Breast epithelium (tissue), 4 donors: ENCODE measurements at places on chromosomes 5 and 9.

DNA sequence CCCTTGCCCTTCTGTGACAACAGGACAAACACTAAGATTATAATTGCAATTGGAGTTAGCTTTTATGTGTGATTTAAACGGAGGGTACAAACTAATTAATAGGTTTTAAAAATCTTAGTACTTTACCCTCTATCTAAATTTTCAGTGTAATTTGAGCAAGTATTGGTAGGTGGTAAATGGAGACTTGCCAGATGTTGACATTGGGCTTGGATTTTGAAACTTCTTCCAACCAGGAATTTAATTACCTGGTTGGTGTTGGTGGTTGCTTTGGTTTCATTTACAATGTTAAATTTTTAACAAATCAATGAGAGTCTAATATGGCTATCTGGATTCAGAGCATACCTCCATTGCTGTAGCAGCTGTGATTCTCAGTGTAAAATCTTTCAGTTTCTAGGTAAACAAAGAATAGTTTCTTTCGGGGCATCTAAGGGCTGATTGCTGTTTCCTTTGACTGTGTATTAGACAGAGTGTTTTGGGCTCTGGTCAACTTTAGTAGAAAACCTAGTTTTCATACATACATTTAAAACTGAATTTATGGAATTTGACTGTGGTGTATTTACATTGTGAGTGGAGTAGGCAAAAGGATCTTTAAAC is 1.9 kb downstream of the DAPK1 start:
- DNase-seq: no peak
- H3K36me3 ChIP-seq: no peaks in the 10 kb centered on the region
- no peak overlapping the region for H3K27ac ChIP-seq
- H3K27me3 ChIP-seq: peaks cover 27% of the 10 kb centered on the region

GRCh38 chr5:757931-758697 is 26.4 kb downstream of the ZDHHC11B start:
- peak overlapping the region; percentile 23 for H3K27ac ChIP-seq
- no peak overlapping the region for H3K4me3 ChIP-seq
- H3K4me1 ChIP-seq: peaks cover 6% of the 10 kb centered on the region

- H3K36me3 ChIP-seq: no peaks in the 10 kb centered on the region
- peak overlapping the region; percentile 68 for H3K27ac ChIP-seq
- H3K4me3 ChIP-seq: no peak overlapping the region
These were observed 69.2 kb downstream of the ANGPTL2 start for GRCh38 chr9:127053057-127053821.

DNA sequence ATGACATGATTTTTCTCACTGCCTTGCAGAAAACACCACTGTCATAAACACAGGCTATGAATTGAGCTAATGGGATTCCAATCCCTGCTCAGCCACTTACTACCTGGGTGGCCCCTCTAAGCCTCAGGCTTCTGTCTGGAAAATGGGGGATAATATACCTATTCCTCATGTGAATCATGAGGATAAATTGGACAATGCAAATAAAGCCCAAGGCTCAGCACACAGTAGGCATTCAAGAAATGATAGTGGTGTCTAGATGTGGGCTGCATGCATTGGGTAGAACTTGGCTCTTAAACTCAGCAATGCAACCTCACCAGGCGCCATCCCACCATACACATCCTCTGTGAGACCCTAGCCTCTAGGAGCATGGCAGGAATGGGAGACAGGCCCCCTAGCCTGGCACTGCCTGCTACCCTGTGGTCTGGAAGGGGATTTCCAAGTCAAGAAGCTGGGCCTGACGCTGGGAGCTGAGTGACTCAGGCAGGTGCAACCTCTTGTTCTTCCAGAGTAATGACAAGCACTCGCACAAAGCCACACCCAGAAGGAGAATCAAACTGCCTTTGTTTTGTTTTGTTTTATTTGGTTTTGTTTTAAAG is 2.3 kb upstream of the TNIP1 start:
- peak overlapping the region; percentile 99 for H3K27ac ChIP-seq
- no peaks in the 10 kb centered on the region for H3K36me3 ChIP-seq
- H3K4me1 ChIP-seq: peaks cover 30% of the 10 kb centered on the region
- H3K27me3 ChIP-seq: no peaks in the 10 kb centered on the region

DNA sequence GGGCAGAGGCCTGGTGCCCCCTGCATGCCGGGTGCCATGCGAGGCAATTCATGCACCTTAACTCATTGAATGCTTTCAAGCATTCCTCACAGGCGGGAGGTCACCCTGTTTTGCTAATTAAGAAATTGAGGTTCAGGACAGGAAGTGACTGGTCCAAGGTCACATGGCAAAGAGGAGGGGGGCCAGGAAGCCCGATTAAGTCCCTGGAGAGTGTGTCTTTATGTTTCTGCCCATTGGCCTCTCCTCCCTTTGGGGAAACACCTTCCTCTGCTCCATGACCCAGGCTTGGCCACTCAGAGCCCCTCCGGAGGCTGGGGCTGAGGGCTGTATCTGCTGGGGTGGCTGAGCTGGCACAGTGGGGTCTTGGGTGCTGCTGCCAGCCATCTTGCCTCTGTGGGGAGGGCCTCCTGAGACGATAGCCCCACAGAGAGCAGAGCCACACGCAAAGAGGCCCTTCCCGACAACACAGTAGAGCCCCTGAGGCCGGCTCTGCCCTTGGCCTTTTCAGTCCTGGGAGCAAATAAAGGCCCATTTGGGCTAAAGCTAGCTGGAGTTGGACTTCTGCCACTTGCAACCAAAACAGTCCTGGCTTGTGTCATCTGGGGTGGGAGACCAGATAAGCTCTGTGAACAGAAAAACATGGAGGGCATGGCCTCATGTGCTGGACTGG is 90.8 kb upstream of the NEURL1B start:
- no peaks in the 10 kb centered on the region for H3K36me3 ChIP-seq
- H3K27me3 ChIP-seq: no peaks in the 10 kb centered on the region
- H3K4me1 ChIP-seq: no peaks in the 10 kb centered on the region
- DNase-seq: no peak
- H3K4me3 ChIP-seq: no peak overlapping the region

- no peak overlapping the region for H3K4me3 ChIP-seq
- no peaks in the 10 kb centered on the region for H3K36me3 ChIP-seq
- H3K27ac ChIP-seq: no peak overlapping the region
- H3K27me3 ChIP-seq: no peaks in the 10 kb centered on the region
- no peak for DNase-seq
These were observed 13.6 kb downstream of the NAIF1 start for GRCh38 chr9:128053560-128053959.

DNA sequence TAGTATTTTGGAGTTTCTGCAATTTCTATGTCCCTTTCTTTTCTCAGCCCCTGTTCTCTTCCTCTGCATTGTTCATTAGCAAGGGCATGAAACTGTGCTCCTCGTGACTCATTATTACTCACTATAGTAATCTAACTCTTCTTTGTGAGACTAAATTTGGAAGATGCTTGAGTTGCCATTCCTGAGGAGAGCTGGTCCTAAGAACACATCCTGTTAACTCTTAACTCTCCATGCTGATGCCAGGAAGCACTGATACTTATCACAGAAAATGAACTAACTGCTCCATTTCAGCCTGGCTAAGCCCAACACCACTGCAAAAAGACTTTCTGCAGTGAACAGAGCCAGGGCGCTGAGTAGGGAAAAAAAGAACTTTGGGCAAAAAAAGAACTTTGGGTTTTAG is 10.6 kb upstream of the CSNK1A1 start:
- no peaks in the 10 kb centered on the region for H3K27me3 ChIP-seq
- no peaks in the 10 kb centered on the region for H3K36me3 ChIP-seq
- peak overlapping the region; percentile 81 for H3K27ac ChIP-seq
- H3K4me1 ChIP-seq: peaks cover 3% of the 10 kb centered on the region
- DNase-seq: no peak

DNA sequence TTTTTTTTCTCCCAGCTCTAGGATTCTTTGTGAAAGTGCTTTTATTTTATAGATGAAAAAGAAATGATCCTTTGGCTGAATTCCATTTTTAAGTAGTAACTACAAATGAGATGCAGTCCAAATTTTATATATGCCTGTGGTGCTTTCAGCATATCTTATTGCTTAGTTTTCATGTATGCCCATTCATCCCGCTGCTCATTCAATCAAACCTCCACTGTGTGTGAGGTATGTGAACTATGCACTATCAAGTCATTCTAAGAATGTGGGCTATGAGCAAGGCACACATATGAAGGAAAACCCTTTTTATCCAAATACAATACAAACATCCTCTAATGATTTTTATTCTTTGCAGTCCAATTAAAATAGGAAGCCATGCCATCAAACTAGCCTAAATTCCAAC is 1069.1 kb upstream of the DMAC1 start:
- no peaks in the 10 kb centered on the region for H3K4me1 ChIP-seq
- H3K27ac ChIP-seq: no peak overlapping the region
- H3K36me3 ChIP-seq: no peaks in the 10 kb centered on the region
- H3K27me3 ChIP-seq: no peaks in the 10 kb centered on the region

DNA sequence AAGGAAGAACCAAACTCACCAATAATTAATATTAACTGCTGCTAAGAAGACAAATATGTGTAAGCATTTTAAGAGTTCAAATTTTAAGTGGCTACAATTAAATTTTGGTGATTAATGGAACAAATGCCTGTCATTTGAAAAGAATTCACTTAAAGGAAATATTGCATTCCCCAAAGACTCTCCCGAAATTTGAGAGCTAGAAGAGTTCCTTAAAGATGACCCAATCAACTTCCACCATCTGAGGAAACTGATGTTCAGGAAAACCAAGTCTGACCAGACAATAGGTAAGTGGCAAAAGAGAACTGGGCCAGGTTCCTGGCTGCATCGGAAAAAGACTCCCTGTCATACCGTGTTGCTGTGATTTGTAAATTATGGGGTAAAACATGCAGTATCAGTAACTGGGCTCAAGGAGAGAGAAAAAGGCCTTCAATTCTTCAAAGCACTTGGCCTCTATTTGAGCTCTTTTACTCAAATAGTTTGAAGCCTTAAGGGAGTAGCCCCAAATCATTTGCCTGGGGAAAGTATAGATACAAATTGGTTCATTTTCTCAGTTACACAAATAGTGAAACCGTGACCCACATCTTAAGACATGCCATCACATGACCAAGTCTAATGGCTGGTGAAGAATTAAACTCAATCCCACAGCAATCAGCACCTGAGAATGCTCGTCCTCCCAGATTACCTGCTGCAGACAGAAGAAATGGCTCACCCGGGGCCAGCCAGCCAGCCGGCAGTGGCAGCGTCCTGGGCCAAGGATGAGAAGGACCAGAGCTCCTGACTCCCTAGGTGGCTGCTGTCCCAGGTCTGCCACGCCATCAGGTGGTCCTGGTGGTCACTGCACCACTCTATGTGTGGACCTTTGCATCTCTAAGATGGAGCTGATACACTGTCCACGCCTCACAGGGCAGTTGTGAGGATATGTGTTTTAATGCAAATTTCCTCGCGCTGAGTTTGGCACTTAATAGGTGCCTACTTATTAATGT is 162.9 kb downstream of the TTLL11 start:
- H3K27me3 ChIP-seq: no peaks in the 10 kb centered on the region
- H3K4me1 ChIP-seq: no peaks in the 10 kb centered on the region
- no peak overlapping the region for H3K27ac ChIP-seq
- H3K36me3 ChIP-seq: no peaks in the 10 kb centered on the region
